ENCODE measurements at places on chromosomes 3 and 15. TPM values are rescaled to one million over a fixed set of nuclear protein-coding genes. Genes with fewer than 3 reads are reported as not detected.

GRCh38 chr15:56367156-56367555, 1.9 kb downstream of the TEX9 start:
- no peak for DNase-seq

DNA sequence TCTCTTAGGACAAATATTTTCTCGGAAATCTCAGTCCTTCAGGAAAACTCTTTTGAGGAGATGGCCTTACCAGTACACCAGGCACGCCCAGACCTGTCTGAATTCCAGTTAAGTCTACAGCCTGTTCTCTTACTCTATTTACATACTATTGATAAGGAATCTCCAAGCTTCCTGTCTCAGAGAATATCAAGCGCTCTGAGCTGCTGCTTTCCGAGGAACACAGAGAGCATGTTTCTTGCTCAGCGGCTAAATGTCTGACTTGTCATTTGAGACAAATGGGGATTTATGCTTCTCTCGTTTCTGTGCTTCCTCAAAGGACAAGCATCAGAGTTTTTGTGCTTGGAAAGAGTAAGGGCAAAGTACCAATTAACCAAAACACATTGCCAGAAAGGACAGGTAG, 112.4 kb upstream of the CCDC54 start:
- DNase-seq, result no peak

DNA sequence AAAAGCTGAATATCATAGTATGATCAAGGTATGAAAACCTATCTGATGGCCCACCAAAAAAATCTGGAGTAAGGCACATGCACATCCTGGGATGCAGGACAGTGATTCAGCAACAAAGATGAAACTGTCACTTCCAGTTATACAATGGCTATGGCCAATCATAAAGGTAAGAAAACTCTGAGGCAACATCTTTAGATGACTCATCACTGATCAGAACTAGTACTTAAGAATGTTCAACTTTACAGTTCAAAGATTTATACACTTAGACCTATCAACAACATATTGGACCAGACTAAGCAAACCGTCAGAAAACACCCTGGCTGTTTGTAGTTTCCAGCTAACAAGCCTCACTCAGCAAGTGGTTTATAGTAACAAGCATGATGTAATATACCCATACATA, 21.3 kb upstream of the PLCH1 start:
- DNase-seq, result no peak

DNA sequence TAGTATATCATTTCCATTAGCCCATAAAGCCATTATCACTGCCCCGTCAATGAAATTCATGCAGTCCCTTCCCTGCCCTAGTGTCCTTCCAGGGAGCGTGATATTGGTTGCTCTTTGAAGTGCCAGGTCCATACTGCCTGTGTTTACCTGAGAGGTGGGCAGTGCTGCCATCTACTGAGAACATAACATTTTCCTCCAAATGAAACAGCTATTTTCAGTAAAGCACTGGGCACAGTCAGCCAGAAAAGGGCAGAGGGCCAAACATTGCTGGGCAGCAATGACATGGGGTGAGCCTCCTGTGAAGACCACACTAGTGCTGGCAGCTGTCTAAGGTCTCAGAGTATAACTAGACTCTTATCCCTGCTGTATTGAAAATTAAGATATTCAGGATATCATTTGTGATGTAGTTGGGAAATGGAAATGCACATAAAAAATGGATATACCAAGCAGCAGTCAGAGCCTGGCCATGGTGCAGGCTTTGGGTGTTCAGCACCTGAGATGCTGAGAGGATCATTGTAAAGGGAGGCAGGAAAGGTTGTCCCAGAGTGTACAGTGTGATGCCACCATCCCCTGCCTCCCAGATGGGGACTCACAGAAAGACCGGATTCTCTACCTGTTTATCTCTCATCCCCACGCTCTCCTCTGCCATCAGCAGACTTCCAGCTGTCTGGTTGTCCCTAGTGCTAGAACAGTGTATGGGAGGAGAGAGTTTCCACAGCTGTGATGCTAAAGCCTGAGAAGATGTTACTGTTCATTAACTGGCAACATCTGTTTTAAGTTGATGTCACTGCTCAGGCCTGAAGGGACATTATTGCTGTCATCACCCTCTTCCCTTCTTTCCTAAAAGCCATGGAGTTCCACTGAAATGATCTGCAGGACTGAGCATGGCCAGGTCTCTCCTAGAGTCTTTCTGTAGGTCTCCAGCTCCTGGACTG, 108.8 kb downstream of the ARNT2 start:
- no peak for DNase-seq

DNA sequence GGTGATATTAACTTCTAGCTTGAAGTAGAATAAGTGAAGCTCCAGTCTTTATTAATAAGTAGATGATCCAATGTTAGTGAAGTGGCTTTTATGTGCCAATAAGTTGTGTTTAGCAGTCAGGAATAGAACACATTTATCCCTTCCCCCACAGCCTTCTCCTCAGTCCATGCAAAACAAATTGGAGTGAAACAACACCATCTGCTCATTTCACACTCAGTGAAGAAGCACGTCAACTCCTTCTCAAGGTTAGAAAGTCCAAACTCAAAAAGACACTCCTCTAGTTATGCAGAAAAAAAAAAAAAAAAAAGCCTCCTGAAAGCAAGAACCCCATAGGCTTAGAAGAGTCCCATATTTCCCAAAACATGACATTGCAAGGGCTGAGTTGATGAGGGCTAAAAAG, 18.0 kb upstream of the NEO1 start:
- no peak for DNase-seq

- DNase-seq, result no peak
These were observed 4.1 kb upstream of the AMOTL2 start for GRCh38 chr3:134378384-134378783.

GRCh38 chr3:13596426-13597205, 47.7 kb downstream of the FBLN2 start:
- no peak for DNase-seq

Gene GPR149
- total RNA-seq, result not detected
